ENCODE measurements at places on chromosomes 11 and 22.

GRCh38 chr11:73465023-73465675, 89.0 kb downstream of the RELT start:
- DNase-seq = no peak

DNA sequence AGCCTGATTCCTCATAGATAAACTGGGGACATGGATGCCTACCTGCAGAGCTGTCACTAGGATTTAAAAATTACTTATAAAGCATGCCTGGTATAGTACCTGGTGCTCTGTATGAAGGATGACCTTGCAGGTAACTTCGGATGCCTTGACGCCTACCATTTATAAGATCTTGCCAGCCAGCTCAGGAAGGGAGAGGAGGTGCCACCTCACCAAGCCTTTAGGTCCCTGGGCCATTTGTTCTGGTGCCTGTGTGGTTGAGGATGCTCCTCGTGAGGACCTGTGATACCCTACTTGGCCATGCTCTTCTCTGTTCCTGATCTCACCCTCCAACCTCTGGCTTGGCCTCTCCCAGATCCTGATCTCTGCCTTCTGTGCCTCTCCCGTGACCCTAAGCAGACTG, 85.2 kb downstream of the FDX1 start:
- DNase-seq = no peak

- DNase-seq = peak; percentile 98
These were observed at the start of gene ZDHHC5 for GRCh38 chr11:57667736-57668433. Gene ZDHHC5 (plus strand): TSS chr11:57668114. CDS start chr11:57673091, 4,977 bp downstream.

GRCh38 chr22:48257685-48258055, 1495.2 kb downstream of the TBC1D22A start:
- no peak for DNase-seq

DNA sequence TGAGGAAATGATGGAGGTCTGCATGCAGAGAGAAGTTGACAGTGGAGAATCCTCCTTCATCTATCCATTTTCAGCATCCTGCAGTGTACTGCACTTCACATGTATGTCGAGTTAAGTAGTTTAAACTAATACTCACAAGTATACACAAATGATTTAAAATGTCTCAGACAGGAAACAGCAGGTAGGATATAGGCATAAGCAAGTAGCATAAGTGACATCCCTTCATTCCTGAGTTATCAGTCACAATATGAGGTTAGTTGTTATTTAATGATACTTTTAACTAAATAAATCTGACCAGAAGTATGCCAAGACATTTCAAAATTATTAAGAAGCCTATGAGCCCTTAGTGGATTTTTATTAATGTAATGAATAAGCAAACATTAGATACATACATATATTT, 37.4 kb downstream of the MTMR2 start:
- no peak for DNase-seq

- DNase-seq = no peak
These were observed 21.8 kb downstream of the PRR5 start for GRCh38 chr22:44723801-44724200.

GRCh38 chr11:117597071-117597470, 199.9 kb downstream of the DSCAML1 start:
- peak; percentile 20 for DNase-seq

DNA sequence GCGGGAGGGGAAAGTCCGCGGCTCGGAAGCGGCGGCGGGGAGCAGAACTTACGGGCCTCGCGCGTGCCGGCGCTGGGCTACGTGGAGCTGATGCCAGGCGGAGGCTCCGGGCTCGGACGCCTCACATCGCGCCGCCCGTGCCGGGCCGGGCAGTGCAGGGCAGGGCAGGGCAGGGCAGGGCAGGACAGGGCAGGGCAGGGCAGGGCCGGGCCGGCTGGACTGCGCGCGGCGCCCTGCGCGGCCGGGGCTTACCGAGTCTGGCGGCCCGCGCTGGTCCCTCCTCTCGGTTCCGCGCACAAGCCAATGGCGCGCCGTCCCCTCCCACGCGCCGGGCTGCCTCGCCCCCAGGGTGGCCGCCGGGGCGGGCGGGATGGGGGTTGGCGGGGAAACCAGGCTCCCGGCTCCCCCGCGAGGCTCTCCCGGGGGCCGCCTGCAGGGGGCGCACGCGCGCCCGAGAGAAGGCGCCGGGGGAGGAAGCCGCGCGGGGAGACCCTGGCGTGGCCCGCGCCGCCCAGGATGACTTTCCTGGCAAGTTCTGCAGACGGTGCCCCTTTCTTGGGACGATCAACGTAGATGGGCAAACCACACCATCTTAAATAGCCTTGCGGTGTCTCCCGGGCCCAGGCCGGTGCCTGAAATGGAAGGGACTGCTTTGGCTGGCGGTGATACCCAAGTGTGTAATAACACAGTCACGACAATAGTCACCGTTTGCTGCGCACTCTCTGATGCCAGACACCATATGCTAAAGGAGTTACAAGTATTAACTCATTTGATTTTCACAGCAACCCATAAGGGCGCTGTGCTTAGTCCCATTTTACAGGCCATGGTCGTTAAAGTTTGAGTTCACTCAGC, at the start of gene TP53I11:
Gene TP53I11, minus strand, starts transcription at position 259 of the 852 bp plus-strand sequence. CDS start 12,548 bp downstream, outside the sequence.
- DNase-seq = no peak

DNA sequence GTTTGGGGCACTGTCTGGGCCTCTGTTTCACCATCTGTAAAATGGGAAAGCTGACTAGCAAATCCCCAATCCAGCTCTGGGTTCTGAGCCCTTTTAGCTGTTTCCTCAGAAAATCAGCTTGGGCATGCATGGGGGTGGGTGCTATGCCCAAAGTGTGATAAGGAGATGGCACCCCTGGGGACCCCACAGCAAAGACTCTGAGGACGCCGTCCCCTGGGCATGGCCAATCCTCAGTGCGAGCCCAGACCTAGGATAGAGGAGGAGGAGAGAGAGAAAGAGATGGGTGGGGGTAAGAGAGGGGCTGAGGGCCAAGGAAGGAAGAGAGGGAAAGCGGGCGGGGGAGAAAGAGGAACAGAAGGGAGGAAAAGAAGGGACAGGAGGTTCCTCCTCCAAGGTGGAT, 31.8 kb downstream of the TPBGL start:
- DNase-seq = no peak

GRCh38 chr11:76523786-76524436, 79.1 kb downstream of the EMSY start:
- DNase-seq = no peak

DNA sequence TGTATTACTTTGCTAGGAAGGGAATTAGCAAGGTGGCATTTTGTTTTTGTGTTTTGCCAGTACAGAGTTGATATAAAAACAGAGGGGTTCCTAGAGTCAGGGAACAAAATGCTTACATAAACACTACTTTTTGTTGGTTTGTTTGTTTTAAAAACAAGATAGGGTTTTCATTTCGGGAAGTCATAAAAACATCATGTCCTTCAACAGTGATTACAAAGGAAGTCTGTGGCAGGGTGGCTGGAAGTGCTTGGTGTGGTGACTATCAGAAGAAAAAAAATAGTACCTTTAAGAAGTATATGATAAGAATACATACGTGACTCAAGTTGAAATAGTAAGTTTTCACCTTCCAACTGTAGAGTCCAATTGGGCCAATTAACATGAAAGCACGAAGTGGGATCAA, 1.2 kb upstream of the IL18 start:
- DNase-seq = no peak

- no peak for DNase-seq
These were observed 1529.2 kb upstream of the TENM4 start for GRCh38 chr11:80970037-80970436.

- no peak for DNase-seq
These were observed 55.6 kb upstream of the LYVE1 start for GRCh38 chr11:10623797-10624761.

GRCh38 chr11:63909591-63910506, 7.1 kb downstream of the RCOR2 start:
- no peak for DNase-seq

GRCh38 chr11:34328632-34328910, 29.2 kb downstream of the ABTB2 start:
- DNase-seq = no peak

GRCh38 chr11:7143908-7144307, 55.1 kb downstream of the RBMXL2 start:
- DNase-seq = no peak

DNA sequence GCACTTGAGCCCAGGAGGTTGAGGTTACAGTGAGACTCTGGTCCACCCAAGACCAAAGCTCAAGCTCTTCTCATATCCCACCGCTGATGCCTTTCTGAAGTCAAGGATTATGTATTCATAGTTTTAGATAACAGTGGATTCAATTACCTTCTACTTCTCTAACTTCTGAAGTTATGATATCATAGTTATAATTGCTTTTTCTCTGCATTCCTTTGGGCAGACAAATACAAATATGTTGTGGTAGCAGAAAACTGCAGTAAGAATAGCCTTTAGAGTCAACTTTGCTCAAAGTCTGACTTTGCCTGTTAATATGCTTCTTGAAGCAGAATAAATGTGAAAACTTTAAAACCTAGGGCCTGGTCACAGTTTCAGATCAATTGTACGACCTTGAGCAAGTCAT, 94.4 kb downstream of the LUZP2 start:
- DNase-seq = no peak

DNA sequence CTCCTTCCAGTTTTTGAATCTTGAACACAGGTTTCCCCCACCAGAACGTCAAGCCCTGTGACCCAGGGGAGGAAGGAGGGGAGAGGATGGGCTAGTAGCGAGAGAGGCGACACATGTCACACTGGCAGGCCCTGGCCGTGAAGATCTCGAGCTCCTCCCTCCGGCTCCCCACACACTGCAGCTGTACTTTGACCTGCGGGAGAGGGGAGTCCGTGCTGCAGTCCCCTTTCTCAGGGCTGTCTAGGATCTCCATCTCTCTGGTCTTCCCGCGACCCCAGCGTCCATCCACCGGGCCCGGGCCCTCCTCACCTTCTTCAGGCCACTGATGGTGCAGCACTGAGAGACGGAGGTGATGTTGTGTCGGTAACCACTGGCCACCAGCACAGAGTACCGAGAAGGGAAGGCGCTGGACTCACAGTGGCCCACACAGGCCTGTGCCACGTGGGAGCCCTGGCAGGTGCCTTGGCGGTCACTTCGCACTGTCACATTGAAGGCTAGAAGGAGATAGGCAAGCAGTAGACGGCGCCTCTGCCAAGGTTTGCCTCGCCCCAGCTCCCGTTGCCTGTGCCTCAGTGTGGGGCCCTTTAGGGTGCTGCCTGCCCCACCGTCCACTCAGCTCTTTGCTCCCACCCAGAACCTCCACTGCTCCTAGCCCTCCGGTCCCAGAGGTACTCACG, 873 bp downstream of the GPHA2 start:
- DNase-seq = no peak

- no peak for DNase-seq
These were observed 62.4 kb upstream of the ALKBH3 start for GRCh38 chr11:43818220-43818619.

DNA sequence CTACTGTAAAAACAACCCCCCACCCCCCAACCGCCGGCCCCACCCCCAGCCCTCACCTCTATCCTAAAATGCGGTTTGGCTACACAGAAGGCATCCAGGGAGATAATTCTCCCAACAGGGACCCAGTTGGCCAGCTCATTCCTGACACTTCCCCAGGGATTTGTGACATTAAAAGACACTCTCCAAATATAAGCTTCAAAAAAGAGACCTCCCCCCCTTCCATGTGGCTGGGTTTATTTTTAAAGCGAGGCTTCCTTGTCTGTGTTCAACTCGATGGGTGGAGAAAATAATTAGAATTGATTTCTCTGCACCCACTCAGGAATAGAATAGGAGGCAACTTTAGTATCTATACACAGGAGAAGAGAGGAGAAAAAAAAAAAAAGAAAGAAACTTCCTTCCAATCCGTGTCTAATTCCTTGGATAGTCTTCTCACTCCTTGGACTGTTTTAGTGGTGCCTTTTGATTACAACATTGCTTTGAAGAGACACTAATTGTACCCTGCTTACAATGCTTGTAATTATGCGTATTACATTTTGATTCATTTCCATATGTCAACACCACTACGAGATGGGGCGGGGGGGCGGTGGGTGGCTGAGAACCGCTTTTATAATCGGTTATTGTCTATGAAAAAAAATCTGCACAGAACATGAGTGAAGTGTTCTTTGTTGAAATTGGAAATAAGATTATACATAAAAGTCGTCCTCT, 500.4 kb downstream of the MIAT start:
- no peak for DNase-seq

DNA sequence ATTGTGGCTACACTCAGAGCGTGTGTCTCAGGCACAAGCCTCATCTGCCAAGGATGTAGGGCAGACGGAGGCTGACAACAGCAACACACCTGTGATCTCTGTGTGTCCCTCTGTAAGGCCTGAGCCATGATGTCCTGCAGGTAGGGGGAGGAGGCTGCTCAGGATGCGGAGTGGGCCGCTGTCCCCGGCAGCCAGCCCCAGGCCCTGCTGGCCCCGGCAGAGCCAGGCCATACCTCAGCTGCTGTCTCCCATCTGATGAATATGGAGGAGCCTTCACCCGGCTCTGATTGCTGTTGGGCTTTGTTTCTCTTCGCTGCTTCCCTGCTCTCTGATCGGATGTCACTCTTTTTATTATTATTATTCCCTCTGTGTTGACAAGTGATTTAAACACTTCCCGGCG, 83.6 kb upstream of the NCAM1 start:
- DNase-seq = no peak

DNA sequence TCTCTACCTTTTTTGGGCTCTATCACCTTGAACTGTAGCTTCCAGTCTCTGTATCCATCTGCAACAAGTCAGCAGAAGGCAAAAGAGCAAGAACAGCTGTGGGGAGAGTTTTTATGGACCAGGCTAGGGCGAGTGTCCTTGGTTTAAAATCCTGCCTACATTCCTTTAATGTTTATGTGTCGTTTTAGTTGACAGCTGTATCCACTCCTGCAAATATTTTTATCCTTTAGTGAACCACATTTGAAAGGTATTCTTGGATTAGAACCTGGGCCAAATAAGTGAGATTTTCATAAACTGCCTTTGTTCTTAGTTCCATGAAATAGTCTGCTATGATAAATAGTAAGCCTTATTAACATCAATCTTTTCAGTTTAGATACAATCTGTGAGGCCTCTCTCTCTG, 712.2 kb downstream of the ETS1 start:
- DNase-seq = no peak

- no peak for DNase-seq
These were observed 15.7 kb downstream of the NUP50 start for GRCh38 chr22:45179276-45180049.

DNA sequence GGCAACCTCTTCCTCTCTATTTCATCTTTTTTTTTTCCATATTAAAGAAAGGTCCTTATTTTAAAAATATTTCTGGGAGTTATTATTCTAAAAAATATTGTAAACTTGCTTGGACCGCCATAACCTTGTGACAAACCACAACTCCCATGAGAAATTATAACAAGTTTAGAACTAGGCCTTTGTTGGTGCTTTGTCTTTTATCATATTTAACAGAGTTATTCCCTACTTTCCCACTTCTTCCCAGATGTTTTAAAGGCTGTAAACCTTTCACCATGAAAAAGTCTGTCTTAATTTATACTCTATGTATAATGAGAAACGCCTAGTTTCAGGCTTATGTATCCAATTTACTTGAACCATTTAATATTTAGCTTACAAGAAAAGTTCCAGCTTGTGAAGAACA, 3.7 kb downstream of the CTSC start:
- no peak for DNase-seq

- no peak for DNase-seq
These were observed 7.8 kb downstream of the SLCO2B1 start for GRCh38 chr11:75158696-75159150.

GRCh38 chr11:86035164-86035563, 33.7 kb downstream of the PICALM start:
- no peak for DNase-seq
